ENCODE measurements at places on chromosomes 7 and 10.

- no peak for DNase-seq
Observed at GRCh38 chr7:132412435-132412834, 163.8 kb downstream of the PLXNA4 start.

GRCh38 chr7:27243340-27244163 is 950 bp downstream of the EVX1 start:
- DNase-seq = no peak

DNA sequence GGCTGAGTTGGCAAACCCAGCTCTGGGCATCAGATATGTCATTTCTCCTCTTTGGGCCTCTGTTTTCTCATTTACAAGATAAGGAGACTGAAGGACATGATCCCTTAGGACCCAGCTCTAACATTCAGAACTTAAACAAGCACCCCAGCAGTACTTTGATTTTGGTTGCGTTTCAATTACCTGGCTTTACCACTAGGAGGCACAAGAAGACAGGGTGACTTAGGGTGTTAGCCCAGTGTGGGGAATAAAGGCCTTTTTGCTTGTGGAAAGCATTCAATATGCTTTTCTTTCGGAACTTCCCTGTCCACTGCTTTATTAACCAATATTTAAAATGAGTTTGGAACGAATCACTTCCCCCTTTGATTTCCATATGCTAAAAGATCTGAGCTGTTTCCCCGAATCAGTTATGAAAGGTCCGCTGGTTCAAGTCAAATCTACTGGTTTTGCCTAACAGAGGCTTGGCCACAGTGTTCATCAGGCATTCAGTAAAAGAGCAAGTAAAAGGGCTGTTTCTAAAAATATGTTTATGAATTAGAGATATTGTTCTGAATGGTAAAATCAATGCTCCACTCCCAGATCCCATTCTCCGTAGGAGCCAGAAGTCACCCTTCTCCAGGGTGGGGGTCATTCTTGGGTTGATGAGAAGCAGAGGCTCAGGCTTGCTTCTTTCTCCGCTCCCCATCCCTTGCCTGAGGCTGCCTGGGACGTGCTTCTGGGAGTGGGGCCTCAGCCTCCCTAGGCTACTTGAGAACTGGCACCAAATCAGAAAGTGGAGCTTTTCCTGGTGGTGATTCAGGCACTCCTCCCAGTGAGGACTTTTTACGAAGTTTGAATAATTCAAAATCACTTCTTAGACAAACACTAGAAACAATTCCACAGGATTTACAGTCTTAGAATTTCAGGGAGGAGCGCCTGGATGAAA is 105.5 kb downstream of the MYOF start:
- DNase-seq = peak; percentile 78

- DNase-seq = no peak
Observed at GRCh38 chr7:47040795-47041347, 541.0 kb downstream of the TNS3 start.

DNA sequence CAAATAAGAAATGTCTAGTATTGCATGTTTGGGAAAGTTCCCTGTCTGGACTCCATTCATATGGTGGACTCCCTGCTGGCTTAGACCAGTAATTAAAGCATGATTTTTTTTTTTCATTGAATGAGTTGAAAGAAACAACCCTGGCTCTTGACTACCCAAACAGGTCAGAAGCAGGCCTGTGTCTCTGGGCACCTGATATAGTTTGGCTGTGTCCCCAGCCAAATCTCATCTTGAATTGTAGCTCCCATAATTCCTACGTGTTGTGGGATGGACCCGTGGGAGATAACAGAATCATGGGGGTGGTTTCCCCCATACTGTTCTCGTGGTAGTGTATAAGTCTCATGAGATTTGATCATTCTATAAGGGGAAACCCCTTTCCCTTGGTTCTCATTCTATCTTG is 206.2 kb downstream of the TMEM178B start:
- DNase-seq = no peak

GRCh38 chr7:467393-467828 is 52.2 kb downstream of the PDGFA start:
- DNase-seq = no peak

DNA sequence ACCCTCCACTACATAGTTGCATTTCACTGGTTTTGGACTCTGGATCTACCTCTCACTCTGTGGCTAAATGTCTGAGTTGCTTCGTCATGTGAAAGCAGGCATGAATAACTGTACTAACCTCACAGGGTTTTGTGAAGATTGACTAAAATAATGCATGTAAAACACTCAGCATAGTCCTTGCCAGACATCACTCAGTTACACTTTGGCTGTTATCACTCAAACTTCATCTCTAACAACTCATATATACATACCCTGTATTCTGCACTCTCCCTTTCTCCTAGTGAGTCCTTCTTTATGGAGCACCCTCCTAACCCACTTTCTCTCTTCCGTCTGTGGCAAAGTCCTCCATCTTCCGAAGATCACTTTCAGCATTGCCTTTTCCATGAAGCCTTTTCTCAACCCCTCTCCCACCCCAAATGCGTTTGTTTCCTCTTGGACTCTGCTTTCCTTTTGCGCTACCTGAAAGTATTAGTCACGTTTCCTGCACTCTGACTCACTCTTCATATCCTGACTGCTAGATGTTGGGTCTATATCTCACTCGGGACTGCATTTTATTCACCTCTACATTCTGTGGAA is 72.6 kb downstream of the OSBPL3 start:
- DNase-seq = no peak

Data from cerebellar cortex (tissue), 1 donor.